ENCODE measurements at places on chromosomes 7 and 10. TPM values are rescaled to one million over a fixed set of nuclear protein-coding genes. Genes with fewer than 3 reads are reported as not detected.

DNA sequence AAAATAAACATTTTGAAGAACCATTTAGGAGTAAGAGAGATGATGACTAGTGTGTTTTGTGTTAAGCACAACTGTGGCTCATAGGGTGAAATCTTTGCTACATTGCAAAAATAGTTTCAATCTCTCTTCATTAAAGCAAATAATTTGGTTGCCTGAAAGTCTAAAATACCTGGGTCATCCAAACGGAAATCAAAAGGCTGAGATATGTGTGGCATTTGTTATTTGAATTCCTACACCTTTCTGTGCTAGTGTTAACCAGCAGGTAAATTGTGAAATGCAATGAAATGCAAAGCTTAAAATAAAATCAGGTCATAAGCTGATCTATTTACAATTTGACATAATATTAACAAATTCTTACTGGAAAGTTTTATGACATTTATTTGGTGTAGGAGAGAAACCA is 40.9 kb upstream of the SEMA3E start:
- no peak for DNase-seq

- DNase-seq, result no peak
Observed at GRCh38 chr7:148149730-148150129, 440.8 kb upstream of the C7orf33 start.

Gene CCSER2
- 29.9 TPM for polyA plus RNA-seq

- no peak for DNase-seq
Observed at GRCh38 chr7:132433301-132433700, 143.0 kb downstream of the PLXNA4 start.

Gene CPED1
- 32.1 TPM for polyA plus RNA-seq

Gene NUTM2A
- 3.5 TPM for polyA plus RNA-seq

- no peak for DNase-seq
Observed at GRCh38 chr10:59036311-59037017, 140.0 kb upstream of the PHYHIPL start.

- DNase-seq, result no peak
Observed at GRCh38 chr7:67671006-67671548, 674.4 kb downstream of the TYW1 start.

DNA sequence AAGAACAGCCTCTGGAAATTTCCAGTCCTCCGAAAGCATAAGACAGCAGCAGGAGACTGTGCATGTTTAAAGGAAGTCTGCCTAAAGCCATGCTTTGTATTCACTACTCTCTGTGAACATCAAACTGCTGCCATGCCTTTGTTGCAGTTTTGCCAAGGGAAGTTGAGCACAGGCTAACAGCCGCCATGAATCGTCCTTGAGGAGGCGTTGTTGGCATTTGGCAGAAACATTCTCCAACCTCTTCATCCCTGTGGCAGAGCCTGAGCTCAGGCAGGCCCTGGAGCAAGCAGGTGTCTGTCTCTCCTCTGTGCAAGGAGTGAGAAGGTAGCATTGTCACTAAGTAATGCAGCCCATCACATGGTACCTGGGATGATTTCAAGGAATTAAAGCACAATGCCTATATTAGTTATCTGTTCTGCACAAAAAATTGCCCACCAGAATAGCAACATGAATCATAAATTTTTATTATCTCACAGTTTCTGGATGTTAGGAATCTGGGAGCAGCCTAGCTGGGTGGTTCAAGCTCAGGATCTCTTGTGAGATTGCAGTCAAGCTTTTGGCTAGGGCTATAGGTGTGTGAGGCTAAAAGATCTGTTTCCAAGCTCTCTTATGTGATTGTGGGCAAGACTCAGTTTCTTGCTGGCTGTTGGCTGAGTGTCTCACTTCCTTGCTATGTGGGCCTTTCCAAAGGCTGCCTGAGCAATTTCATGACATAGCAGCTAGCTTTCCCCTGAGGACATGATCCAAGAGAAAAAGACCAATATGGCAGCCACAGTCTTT is 46.5 kb upstream of the KIAA1217 start:
- DNase-seq, result no peak

GRCh38 chr10:74255214-74255613 is 104.2 kb downstream of the ADK start:
- DNase-seq, result no peak

GRCh38 chr10:93461109-93461806 is 20.9 kb downstream of the MYOF start:
- no peak for DNase-seq

- no peak for DNase-seq
Observed at GRCh38 chr7:130944997-130945396, 211.0 kb upstream of the KLF14 start.

DNA sequence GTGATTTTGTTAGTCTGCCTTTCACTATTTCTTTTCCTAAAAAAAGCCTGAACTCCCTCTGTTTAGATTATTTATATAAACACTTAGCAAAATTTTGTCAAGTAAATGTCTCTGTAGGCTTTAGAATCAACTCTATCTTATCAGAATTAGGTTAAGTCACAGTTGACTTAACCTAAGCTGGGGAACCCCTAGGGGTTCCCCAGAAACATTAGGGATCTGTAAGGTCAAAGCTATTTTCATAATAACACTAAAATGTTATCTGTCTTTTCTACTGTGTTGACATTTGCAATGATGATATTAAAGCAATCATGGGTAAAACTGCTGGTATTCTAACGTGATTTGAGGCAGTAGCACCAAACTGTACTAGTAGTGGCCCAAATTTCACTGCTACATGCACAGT is 24.3 kb downstream of the DYNC1I1 start:
- no peak for DNase-seq

Gene CTBP2
- polyA plus RNA-seq, result 86.8 TPM

DNA sequence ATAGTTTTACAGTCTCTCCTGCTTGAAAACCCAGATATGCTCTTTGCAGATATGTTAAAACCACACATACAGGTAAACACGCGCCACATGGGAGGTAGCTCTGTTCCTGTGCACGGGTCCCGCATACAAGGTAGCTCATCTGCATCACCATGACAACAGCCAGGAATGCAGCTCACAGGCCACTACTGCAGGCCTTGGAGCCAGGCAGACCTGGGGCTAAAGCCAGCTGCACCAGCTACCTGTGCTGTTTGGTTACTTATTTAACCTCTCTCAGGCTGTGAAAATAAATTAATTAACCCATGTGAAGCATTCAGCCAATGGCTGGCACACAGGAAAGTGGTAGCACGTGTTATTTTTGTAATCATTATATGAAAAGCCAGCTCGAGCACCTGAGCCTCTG is 428.3 kb downstream of the TNS3 start:
- DNase-seq, result peak; percentile 50

GRCh38 chr7:158651968-158652565 is 52.5 kb downstream of the NCAPG2 start:
- no peak for DNase-seq

DNA sequence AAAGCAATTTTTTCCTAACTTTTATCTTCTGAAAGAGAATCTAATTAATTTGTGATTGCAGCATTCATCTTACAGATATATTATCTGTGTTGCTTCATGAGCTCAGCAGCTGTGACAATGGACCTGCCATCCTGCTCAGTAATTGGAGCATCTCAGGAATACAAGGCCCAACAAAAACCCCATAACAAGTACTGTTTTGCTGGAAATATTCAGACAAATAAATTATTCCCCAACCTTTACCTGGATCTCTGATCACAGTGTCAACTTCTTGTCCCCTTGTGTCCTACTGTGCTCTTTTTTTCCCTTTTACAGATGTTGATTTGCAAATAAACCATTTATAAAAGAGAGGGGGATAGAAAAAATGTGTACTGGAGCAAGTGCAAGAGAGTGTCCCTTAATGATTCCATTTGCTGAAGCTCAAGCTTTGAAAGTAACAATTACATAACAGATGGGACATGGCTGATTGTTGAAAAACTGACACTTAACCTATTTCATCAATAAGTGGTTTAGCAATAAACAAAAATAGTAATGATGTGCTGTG is 1063.4 kb upstream of the GHITM start:
- DNase-seq, result peak; percentile 42

Gene LRRD1
- 0.39 TPM for polyA plus RNA-seq

- peak; percentile 14 for DNase-seq
Observed at GRCh38 chr10:63976538-63976937, 455.3 kb downstream of the REEP3 start.

- no peak for DNase-seq
Observed at GRCh38 chr7:4960363-4960762, 1.4 kb upstream of the MMD2 start.

DNA sequence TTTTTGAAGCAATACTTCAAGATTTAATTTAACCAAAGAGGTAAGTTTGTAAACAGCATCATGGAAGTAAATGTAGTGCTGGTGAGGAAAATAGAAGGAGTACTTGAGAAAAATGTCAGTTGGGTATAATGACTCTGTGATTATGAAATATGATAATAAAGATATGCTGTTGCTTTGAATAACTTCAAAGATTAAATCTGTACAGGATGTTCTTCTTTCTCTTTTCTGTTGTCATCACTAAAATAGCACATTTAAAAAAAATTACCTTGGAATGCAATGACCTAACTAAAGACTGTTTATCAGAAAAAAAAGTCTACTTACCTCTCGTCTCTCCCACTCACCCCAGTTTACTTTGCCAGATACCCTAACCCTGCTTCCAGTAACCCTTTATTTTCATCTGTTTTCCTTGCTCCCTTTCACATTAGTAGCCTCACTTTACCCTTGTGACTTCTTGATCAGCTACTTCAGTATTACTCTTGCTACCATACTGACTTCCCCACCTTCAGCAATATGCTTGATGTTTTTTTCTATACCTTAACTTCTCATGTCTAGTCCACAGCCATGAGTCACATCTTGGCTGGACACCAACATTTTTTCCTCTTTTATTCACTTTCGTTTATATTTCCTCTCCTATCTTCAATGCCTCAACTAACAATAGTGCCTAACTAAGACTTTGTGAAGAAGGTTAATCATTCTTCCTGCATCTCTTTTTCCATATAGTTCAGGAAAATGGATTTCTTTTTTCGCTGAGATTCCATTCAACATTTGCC is 29.7 kb upstream of the TAS2R16 start:
- DNase-seq, result no peak

Gene SLC26A3
- 0.27 TPM for polyA plus RNA-seq

- DNase-seq, result no peak
Observed at GRCh38 chr10:16950656-16951601, 133.7 kb upstream of the RSU1 start.

DNA sequence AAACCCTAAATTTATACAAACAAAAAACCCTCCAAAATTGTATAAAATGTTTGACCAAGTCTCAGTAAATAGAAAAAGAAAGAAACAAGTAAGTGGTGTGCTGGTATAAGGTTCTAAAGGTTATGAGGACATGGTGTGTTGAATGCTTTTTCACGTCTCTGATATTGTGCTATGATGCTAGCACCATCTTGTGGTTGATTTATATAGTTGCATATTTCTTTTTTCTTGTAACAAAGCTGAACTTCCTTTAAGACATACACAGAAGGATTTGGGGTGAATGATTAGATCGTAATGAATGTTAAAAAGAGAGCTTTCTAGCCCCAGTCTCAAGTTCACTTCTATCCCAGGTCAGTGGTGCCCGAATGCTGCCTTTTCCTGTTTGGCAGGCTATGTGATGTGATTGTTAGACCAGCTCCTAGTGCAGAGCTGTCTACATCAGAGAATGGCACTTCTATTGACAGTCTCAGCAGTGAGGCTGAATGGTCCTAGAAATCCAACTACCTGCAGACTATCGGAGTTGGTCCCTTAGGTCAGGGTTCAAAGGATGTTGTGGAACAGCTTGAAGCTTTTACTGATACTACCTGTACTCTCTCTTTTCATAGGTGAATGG is 25.0 kb downstream of the VTI1A start:
- no peak for DNase-seq

GRCh38 chr10:132497063-132497680 is 40.4 kb upstream of the INPP5A start:
- no peak for DNase-seq

GRCh38 chr10:3222068-3222467 is 49.5 kb upstream of the PITRM1 start:
- no peak for DNase-seq

DNA sequence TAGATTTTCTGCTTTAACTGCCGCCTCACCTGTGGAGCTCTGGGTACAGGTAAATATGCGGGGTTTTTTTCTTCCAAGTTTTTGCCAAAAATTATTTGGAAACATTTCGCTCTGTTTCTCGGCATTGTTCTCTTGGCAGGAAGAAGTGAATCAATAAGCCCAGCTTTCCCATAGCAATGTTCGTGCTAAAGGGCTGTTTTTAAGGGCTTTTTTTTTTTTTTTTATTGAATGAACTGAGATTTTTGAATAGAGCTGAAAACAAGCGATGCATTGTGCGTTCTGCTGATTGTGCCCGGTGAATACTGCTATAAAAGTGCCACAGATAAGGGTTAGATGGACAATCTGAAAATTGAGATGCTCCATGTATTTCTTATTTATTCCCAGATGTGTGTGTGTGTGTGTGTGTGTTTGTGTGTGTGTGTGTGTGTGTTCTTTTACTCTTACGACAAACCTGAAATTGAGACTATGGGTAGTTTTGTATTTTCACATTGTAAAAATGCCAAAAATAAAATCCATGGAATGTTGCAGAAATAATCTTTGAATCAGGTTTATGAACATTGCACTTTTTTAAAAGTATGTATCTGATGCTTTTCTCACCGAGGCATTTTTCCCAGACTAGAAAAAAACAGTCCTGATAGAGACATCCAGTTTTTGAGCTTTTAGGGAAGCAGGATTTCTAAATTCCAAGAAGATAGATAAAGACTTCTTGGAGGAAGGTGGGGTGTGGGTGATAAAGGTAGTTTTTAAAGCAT is 30.5 kb downstream of the KIAA1217 start:
- DNase-seq, result no peak

Gene IKZF1
- 2.0 TPM for polyA plus RNA-seq

DNA sequence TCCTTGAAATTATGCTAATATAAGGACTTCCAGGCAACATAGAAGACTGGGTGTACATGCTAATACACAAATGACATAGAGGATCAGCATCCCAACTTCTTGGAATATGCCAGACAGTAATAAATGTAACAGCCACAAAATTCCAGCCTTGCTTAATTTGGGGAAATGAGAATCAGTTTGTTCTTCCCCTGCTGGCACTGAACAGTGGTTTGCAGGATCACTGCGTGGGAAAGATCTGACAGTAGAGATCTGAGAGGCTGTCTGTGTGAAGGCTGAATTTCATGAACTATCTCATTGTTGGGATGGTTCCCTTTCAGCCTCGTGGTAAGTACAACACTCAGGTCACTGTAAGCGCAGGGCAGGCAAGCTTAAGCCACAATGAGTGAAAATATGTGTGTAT is 1078.0 kb downstream of the LRMDA start:
- DNase-seq, result no peak

GRCh38 chr7:129949292-129950133 is 3.2 kb downstream of the UBE2H start:
- DNase-seq, result peak; percentile 28
